ENCODE measurements at places on chromosomes 7 and 10.

DNA sequence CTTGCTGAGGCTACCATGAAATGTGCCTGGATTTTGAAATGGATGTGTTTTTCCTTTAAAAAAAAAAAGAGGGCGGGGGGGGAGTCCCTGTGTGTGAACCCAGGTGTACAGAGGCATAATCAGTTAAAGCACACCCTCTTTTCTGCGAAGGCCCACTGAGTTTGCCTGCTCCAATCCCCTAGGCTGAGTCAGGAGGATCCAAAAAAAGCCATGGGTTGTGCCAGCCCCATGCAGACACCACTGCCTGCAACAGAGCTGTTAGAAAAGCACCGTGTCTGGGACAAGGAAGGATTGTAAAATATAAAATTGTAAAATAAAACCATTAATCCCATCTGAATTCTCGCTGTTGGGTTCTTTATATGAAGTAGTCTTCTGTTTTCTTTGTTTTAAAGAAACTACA, 217.9 kb downstream of the ADAM12 start:
- DNase-seq = no peak

DNA sequence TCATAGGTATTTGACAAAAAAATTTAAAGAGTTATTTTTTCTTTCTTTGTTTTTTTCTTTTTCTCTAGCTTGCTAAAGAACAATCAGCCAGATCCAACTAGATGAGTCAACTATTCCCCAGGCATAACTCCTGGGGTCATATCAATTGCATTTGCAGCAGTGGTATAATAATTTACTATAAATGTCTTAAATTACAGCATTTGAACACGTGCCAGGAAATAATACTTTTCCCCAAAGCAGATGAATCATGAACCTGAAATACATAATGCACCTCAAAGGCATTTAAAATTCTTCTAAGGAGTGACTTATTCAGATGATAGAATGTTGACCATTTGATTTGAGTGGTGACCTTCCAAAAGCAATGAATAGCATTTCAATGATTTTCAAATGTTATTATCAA, 190.1 kb downstream of the LRRTM3 start:
- DNase-seq = no peak

- no peak for DNase-seq
These were observed 35.3 kb upstream of the SPOCK2 start for GRCh38 chr10:72123616-72124015.

GRCh38 chr10:7484456-7485243, 73.8 kb upstream of the SFMBT2 start:
- DNase-seq = no peak

GRCh38 chr10:6058682-6059475, 3.3 kb downstream of the IL2RA start:
- DNase-seq = no peak

DNA sequence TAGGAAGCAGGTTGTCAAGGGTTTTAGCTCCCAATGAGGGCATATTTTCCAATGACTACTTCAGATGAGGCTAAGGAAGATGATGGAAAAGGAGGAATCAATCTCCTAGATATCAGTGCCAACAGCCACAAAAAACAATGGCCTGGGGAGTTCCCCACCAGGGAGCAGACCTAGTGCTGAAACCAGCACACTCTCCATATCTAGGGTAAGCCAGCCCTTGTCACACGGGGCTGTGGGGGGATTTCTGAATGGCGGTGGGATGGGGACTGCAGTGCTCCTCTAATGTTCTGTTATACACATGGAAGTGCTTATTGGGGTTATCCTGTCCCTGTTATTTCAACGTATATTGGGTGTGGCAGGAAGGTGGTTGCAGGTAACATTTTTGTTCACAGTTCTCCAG, 18.5 kb downstream of the EPC1 start:
- no peak for DNase-seq

DNA sequence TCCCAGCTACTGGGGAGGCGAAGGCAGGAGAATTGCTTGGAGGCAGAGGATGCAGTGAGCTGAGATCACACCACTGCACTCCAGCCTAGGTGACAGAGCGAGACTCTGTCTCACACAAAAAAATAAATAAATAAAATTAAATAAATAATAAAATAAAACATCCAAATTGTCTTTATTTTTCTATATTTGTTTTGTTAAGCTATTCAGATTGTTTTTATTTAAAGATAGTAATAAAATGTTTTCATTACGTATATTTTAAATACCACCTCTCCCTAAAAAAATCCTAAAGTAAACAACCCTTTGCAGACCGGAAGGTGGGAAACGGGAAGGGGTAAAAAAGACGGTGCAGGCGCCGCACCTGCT, 70.7 kb upstream of the TNRC18 start:
- no peak for DNase-seq

DNA sequence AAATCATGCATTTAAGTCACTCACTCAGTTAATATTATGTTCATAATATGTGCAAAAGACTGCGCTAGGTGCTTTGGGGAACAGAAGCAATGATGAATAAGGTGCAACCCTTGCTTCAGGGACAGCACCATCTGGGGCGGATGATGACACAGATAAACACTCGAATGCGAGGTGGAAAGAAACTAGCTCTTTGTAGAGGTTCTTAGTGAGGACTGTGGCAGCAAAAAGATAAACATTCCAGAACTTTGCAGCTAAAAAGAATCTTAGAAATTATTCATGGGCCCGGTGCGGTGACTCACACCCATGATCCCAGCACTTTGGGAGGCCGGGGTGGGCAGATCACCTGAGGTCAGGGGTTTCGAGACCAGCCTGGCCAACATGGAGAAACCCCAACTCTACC, 29.8 kb upstream of the CHST15 start:
- no peak for DNase-seq
